ENCODE measurements at places on chromosomes 16 and 17.
A peak's percentile ranks its signal among the peaks of the same experiment; 100 is the strongest.

GRCh38 chr17:49886036-49886435 is 38.2 kb upstream of the TAC4 start:
- no peak for DNase-seq

DNA sequence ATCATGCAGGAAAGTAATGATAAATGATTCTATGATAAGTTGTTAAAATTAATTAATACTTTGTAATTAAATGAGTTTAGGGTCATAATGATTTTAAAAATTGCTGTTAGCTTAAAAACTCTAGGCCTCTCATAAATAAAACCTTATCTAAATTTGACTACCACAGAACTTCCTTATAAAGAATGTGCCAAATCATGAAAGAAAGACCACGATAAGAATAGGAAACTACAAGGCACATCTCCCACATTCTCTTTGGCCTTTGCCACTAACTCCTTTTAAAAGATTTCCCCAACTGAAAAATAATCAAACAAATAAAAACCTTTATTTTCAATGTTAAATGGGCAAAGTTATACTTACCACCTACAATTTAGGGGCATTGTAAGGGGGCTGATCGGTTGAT is 164.6 kb upstream of the C17orf78 start:
- DNase-seq = no peak

DNA sequence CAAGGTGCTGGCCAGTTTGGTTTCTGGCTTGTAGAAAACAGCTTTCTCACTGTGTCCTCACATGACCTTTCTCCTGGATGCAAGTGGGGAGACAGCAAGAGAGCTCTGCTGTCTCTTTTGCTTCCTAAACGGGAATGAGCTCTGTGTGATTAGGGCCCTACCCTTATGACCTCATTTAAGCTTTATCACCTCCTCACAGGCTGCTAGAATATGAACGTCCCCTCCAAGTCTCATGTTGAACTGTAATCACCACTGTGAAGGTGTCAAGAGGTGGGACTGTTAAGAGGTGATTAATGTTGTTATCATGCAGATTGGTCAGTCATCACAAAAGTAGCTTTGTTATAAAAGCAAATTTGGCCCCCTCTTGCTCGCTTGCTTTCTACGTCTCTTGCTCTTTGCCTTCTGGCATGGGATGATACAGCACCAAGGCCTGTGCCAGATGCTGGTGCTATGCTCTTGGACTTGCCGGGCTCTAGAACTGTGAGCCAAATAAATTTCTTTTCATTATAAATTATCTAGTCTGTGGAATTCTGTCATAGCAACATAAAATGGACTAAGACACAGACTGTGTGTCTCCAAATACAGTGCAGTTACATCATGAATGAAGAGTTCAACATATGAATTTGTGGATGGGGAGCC is 14.8 kb upstream of the POLR3E start:
- no peak for DNase-seq

DNA sequence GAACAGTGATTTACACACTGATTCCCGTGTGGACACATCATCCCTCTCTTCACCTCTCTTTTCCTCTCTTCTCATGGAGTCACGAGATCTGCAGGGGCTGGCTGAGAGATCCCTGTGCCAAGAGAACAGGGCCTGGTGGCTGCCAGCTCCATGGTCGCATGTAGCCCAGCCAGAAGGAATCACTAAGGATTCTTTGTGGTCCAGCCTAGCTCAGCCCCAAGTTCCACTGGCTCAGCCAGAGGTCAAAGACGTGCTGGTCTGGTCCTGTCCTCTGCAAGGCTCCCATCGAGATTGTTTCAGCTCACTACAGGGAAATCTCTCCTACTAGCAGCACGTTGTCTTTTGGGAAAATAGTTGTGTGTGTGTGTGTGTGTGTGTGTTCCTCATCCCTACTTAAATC is 66.4 kb downstream of the NDEL1 start:
- DNase-seq = no peak

- DNase-seq = peak; percentile 58
Measured at GRCh38 chr16:30761427-30761927, 385 bp downstream of the CFAP119 start.

DNA sequence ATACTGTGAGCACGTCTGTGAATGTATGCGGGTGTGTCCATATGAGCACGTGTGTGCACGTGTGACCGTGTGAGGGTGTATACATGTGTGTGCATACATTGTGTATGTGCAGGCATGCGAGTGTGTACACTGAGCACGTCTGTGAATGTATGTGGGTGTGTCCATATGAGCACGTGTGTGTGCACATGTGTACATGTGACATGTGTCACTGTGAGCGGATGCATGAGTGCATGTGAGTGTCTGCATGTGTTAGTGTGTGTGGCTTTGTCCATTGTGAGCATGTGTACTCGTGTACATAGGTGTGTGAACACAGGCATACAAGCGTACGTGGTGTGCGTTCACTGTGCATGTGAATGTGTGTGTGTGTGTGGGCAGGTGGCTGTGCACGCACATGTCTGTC is 17.5 kb upstream of the ACSF3 start:
- no peak for DNase-seq

DNA sequence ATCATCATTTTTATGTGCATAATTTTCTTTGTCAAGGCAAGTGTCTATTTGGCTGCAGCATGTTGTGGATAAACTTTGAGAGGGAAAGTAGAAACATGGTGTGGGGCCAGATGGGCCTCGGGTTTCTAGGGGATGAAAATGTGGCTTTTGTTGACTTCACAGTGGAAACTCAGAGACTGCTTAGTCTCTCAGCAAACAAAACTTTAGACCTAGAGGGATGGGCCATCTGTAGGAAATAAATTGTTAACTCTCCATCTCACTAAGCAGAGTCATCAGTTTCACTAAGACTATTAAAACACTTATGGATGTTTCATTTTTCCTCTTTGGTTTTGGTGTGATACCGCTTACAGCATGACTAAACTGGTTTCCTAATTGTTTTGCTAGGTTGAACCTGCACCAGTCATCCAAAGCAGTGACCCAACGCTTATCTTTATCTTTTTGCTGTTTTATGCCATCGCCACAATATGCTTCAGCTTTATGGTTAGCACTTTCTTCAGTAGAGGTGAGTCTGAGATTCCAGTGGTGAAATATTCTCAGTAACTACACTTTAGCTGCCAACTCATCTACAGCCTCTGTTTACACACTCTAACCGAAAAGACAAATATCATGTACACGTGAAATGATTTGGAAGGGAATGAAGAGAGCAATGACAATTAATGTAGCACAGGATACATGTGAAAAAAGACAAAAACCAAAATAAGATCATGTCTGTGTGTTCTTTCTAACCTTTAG is 60.6 kb upstream of the CRYM start:
- DNase-seq = no peak

DNA sequence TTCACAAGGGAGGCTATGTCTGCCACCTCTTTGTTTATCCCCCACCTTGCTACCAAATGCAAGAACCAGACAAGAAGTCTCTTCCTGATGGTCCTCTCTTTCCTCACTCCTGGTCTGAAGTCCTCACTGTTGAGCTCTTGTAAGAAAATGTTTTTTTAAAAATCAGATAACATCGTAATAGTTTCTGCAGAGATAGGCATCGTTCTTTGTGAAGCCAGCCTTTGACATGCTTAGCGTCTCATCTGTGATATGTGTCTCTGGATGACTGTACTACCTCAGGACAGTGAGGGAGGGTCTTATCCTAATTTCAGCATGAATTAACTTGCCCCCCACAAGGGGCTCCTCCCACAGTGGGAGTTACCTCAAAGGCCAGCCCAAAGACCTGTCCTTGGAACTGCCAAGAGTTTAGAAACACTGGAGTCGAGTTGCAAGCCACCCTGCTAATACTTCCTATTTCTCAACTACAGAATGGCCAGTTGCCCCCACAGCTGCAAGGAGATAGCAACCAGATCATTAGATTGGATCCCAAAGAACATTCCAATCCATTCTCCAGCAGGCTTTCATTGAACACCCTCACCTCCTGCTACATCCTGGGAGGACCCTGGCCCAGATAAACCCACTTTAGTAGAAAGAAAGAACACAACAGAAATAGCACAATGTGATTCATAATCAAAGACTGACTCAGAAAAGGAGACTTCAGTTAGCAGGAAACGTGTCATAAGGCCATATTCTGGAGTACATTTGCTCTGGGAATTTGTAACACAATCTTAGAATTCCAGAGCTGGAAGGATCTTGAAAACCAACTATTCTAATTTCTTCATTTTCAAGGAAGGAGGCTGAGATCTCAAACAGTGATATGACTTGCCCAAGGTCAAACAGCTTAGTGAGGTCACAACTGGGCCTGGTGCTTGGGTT is 151.0 kb downstream of the IRX3 start:
- peak; percentile 39 for DNase-seq

- DNase-seq = no peak
Measured at GRCh38 chr16:57532266-57532625, 4.1 kb downstream of the CCDC102A start.

DNA sequence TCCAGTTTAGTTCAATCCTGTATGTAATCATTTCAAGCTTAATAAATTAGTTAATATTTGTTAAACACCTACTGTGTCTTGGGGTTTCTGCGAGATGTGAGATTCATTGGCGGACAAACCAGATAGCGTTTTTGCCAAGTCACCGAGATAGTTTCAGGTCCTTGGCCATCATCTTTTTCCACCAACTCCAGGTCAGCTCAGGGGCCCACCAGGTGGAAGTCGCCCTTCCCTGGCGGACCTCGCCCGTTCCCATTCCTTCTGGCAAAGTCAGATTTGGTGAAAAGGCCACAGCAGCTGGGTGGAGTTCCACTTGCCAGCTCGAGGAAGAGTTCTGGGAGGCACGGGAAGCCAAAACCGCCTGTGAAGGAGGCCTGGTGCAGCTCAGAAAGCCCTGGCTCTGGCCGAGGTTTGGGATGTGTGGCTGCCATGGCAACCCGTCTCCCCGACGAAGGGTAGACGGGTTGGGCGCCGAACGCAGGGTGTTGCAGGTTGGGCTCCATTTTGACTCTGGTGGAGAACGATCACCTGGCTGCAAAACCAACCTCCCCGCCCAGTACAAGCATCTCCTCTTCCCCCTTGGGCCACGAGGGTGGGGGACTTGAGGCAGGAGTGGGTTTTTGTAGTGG is 39.5 kb downstream of the CMIP start:
- DNase-seq = no peak

- DNase-seq = no peak
Measured at GRCh38 chr17:69331756-69332155, 4.8 kb upstream of the ABCA5 start.

DNA sequence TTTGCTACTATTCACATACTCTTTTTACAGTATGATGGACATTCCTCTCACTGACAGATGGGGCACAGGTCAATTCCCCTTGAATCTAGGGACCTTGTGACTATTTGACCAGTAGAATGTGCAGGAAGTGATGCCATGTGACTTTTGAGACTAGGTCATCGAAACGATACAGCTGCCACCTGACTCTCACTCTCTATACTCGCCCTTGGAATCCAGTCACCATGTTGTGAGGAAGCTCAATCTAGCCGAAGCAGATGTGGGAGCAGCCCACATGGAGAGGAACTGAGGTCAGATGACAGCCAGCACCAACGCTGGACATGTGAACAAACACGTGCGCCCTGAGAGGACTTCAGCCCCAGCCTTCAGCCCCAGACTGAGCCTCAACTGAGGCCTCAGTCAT is 148.2 kb upstream of the CDC42EP4 start:
- no peak for DNase-seq

GRCh38 chr17:41411072-41411840 is 13.1 kb downstream of the KRT37 start:
- no peak for DNase-seq

DNA sequence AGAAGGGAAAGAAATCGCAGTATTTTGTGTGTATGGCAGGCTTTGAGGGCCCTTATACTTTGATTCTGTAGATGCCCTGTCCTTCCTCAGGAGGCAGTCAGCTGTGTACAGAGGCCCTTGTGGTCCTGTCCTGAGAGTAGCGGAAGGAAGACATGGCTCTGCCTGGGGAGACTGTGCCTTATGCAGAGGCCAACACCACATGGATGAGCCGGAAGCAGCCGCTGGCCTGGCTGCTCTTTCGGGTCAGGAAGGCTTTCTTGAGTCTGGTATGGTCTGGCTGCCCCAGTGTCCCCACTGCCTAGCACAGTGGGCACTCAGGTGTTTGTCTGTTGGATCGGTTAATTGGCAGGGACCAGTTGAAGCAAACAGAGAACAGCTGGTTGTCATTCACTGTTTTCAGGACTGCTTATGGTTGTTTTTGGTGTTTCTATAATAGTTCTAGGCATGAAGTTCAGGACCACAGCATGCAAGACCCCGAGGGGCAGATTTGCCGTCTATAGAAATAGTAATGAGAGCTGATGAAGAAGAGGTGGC is 12.4 kb downstream of the USP10 start:
- no peak for DNase-seq

DNA sequence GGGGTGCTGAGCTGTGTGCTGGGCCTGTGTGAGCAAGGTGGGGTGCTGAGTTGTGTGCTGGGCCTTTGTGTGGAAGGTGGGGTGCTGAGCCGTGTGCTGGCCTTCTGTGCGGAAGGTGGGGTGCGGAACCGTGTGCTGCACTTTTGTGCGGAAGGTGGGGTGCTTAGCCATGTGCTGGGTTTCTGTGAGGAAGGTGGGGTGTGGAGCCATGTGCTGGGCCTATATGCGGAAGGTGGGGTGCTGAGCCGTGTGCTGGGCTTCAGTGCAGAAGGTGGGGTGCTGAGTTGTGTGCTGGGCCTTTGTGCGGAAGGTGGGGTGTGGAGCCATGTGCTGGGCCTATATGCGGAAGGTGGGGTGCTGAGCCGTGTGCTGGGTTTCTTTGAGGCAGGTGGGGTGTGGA is 555.4 kb upstream of the EEF2KMT start:
- DNase-seq = peak; percentile 0

DNA sequence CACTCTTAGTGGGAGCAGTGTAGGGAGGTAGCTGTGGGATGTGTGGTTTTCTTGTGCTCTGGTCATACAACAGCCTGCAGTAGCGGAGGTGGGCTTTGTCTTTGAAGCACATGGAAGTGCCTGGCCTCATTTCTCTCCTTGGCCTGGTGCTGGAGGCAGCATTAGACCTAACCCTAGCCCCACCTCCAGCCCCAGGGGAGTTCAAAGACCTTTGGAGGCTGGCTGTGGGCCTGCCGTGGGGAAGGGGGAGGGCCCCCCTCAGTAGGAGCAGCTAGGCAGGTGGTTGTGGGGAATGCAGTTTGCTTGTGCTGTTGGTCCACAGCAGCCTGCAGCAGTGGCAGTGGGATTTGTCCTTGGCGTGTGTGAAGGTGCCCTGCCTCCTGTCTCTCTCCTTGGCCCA is 91.7 kb downstream of the BCAS3 start:
- DNase-seq = no peak

DNA sequence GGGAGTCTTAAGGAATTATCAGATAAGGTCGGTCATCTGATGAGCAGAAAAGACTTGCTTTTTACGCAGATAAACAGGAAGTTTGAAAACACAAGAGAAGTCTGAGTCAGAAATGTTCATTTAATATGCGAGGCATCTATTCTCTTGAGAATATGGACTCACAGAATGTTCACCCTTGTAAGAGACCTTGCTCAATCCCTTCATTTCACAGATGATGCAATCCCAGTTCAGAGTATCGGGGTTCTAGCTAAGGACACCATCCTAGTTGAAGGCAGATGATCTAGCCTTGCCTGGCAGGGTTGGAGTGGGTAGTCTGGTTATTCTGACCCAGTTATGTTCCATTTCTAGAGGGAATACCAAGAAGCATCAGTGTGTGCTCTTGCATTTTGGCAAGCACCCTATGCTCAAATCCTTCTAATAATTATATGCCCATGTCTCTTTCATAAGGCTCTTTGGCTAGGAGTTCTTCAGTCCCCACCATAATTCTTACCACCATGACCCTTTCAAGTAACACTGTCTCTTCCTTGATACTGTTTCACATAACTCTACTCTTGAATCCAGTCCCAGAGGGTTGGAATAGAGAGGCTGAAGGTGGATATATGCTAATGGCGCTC is 42.5 kb downstream of the YPEL2 start:
- no peak for DNase-seq
